RPMI7951 (cell line): ENCODE measurements at places on chromosomes 7 and 10. TPM values are rescaled to one million over a fixed set of nuclear protein-coding genes. Genes with fewer than 3 reads are reported as not detected.

The AUTS2 gene
- total RNA-seq, result under 0.01 and 0.10 TPM in 2 replicates

The ZP3 gene
- total RNA-seq, result 5.5 and 6.1 TPM in 2 replicates

The FBXL13 gene
- 0.96 and 1.4 TPM in 2 replicates for total RNA-seq

The SUV39H2 gene
- total RNA-seq, result 37.9 and 48.5 TPM in 2 replicates

The TDRD1 gene
- not detected in 2 replicates for total RNA-seq

The PAX4 gene
- total RNA-seq, result not detected in 2 replicates

The NEUROG3 gene
- total RNA-seq, result not detected in 2 replicates

The KIAA1549 gene
- total RNA-seq, result 4.1 and 6.4 TPM in 2 replicates

DNA sequence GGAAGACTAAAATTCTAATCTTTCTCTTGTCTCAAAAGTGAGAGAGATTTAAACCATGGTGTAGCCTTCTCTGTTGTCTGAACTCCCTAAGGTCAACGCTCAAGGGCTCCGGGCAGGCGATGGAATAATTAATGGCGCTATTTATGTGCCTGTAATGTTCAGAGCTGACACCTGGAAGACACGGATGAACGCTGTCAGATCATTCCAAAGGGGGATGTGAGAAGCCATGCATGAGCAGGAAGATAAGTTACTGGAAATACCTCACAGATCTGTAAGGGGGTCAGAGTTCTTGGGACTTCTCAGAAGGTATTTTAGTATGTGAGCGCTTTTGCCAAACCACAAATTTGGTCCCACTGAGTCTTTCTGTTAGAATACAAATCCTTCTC lies 73.3 kb upstream of the MTPN start:
- no peak for DNase-seq

DNA sequence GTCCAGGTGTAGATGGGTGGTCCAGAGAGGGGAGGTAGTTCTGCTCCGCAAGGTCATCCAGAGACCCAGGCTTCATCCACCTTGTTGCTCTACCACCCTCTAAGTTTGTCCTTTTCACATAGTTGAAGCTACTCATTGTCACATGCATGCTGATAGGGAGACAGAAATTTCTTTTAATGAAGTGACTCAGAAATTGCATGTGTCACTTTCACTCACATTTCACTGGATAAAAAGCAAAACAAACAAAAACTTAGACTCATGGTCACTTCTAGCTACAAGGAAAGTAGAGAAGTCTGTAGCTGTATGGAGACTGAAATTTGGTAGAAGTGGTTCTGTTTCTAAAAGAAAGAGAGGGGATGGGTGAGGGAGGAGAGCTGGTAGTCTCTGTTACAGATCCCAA lies 161.9 kb downstream of the SORCS3 start:
- no peak for DNase-seq

DNA sequence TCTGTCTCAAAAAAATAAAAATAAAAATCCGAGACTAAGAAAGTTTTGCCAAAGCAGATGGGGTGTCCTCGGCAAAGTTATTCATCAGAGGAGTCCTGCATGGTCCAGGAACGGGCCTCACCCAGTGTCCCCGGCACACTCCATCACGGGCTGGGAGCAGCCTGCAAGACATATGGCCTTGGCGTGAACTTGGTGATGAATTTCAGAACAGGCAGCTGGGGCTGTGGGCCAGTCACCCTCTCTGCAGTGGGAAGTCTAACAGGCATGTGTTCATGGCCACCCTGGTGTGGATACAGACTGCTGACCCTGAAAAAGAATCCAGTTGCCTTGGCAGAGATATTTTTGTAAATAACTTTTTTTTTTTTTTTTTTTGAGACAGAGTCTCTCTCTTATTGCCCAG lies 34.7 kb downstream of the NPTX2 start:
- DNase-seq, result no peak

DNA sequence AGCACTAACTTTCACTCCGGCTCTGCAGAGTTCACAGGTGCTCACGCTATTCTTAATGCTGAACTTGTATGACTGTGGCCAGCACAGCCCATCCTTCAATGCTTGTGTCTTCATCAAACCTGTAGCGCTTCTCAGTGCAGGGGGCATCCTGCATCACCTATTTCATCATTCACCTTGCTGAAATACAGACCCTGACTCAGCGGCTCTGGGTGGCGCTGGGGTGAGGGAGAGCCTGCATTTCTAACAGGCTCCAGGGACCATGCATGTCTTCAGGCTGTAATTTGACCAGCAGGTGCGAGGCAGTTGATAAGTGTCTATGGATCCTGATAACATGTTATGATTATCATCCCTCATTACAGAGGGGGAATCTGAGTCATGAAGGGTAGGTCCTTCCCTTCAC lies 89.3 kb downstream of the VOPP1 start:
- DNase-seq, result no peak

DNA sequence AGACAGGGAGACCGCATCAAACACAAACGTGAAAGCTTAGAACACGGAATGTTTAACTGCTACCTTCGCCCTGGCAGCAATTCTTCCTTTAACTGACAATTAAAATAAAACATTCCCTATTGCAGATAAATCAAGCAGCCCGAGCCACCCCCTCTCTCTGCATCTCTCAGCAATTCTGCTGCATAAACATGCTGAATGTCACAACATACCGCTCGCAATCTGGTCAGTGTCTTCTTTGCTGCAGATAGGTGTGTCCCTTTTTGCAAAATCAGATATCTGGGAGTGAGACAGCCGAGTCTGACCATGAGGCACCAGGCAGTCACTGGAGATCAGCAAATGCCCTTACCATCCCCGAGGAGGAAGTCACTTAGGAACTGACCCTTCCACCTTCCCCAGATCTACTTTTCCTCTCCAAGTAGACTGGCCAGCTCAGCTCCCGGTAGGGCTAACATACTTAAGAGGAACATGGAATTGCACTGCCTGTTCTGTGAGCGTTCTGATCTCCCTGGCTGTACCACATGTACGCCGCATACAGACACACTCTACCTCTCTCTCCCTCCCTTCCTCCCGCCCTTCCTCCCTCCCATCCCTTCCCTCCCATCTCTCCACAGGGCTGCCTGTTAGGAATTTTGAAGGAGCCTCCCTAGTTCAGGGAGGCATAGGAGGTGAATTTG lies at the start of gene FRMD4A:
Gene FRMD4A, minus strand, starts transcription at position 537 of the 674 bp plus-strand sequence.
- no peak for DNase-seq

- no peak for DNase-seq
Measured at GRCh38 chr10:6148908-6149307, 53.8 kb upstream of the PFKFB3 start.

GRCh38 chr7:7821517-7821916 lies 103.1 kb upstream of the RPA3 start:
- no peak for DNase-seq

GRCh38 chr10:14074062-14074884 lies 256.5 kb downstream of the FRMD4A start:
- peak; percentile 100 for DNase-seq

DNA sequence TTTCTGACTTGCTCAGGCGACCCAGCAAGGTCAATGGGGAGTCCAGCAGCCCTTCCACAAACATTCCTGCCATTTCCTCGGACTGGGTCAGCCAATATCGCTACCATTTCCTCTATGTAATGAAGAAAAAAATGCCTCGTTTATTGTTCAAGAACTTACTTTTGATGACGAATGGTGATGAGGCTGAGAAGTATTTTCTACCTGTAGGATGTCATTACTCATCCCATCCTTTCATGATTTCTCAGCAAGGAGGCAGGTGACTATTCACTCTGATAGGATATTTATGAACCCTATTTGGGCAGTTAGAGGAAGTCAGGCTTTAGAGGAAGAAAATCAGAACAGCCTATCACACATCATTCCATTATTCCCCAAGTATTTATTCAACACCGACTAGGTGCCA lies 178.6 kb downstream of the FANK1 start:
- DNase-seq, result no peak

GRCh38 chr10:70477661-70478162 lies 855 bp upstream of the PALD1 start:
- DNase-seq, result peak; percentile 21

DNA sequence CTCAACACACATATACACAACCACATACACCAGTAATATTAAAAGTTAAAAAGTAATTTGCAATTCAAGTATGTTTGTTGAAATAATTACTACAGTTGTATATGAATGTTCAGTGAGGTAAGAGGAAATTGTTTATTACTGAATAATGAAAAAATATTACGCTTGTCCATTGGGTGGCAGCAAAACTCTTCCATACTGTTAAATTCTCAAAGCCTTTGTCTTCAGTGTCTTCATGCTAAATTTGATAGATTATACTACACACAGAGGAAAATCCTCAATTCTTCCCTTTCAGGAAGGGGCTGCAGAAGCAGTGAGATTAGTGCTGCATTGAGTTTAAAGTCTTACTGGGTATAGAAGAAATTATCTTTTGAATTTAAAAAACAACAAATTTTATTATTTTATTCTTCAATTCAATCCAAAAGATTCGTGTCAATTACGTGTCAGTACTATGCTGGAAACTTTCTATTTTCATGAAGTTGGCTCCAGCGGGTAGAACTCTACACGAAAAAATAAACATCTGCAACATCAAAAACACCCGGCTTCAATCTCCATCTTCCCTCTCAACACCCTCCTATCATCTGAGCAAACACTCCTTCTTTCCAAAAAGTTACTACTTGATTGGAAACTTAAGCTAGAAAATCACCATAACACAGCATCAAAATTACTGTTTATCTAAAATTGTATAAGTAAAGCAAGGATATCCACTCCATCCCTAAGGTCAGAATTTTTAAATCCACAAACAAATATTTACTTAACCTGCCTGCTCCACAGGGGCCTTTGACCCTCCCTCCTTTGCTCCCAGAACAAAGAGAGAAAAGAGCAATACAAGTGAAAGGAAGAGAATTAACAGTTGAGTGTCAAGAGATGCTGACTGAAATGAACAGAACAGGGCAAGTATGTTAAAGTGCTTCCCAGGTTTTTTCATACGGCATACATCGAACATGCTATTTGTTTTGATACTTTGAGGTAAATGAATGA lies 37.0 kb upstream of the TES start:
- peak; percentile 62 for DNase-seq

DNA sequence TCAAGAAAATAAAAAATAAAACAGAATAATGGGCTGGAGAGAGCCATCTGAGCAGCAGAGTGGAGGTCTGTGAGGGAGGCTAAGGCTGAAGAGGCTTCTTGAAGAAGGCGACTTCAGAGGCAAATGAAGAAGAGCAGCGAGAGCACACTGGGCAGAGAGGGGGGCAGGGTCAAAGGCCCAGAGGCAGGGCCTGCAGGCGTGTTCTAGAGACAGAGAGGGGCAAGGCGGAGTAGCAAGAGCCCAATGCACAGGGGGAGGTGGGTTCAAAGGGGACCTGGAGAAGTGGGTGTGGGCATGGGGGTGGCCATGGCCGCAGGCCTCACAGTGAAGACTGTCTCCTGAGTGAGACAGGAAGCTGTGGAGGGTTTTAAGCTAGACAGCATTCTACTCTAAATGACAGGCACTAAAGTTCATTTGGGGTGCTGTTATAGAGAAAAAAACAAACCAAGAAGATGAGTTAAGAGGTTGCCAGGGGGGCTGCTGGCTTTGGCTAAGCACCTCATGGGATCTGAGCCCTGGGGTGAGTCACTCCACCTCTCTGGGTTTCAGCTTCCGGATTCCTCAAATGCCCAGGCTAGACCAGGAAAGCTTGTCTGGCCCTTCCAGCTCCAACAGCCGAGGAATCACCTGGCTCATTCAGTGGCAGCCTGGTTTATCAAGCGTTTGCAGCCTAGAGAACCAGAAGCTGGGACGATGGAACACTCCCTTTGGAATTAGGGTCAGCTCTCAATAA lies 81.7 kb downstream of the DLG5 start:
- DNase-seq, result peak; percentile 75

- DNase-seq, result no peak
Measured at GRCh38 chr10:49749556-49750491, 12.3 kb downstream of the OGDHL start.

DNA sequence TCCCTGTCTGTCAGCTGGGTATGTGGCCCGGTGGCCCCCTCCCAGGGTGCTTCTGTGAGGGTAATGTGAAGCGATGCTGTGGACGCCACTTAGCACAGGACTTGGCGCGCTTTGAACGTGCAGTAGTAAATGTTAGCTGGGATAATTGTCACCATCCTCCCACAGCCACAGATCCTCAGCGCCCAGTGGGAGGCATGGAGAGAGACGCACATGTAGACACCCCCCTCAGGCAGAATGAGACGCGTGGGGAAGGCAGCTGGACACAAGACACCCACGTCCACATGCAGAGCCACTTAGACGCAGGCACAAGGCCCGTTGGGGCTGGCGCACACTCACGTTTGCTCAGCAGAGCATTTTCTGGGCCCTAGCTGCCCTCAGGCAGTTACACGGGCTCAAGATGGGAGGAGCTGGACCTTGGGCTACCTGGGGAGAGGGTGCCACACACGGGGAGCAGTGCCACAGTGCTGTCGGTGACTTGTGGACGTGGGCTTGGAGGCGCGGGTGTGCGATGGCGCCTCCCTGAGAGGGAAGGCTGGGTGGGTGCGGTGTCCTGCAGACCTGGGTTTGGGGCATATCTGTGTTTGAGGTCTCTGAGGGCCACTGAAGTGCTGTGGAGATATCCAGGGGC lies 26.4 kb downstream of the ADCYAP1R1 start:
- no peak for DNase-seq

DNA sequence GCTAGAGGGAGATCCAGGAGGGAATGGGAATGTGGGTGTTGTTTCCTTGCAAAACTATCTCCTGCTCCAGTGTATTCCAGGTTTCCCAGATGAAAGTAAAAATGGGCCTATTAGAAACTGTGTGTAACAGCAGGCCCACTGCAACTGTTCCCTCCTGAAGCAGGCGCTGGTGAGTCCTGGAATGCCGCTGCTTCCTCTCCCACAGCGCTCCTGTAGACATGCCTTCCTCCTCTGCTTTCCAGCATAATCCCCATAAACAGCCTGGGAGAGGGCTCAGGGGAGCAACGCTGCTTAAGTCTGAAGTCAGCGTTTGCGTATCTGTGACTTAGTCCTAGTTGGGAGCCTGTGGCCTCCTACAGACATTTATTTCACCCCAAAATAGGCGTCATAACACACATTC lies 551.0 kb upstream of the FOXK1 start:
- DNase-seq, result no peak

DNA sequence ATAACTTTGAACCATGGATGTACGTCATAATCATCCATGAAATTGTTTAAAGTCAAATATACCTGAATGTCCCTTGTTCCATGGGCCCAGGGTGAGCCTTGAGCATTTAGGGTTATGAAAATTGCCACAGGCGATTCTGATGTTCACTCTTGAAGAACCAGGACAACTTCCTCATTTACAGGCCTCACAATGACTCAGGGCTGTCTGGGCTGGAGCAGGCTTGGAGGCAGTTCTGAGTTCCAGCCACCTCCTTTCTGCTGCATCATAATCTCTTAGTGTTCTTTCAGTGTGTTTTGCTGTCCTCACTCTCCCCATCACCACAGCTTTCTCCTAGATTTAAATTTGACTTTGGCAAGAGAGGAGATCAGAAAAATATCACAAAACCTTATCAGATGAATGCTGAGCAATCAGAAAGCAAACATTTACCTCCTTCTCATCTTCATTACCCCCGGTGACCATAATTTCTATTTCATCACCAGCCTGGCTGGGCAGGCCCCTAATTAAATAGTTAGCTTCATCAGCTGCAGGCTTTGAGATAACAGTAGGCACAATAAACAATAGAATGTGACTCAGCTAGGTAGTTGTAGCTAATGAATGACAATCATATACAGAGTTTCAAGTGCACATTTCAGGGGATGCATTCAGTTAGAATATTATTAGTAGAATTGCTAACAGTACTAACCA lies 571.0 kb downstream of the SH2D4B start:
- no peak for DNase-seq

GRCh38 chr7:39526666-39527065 lies 39.5 kb upstream of the YAE1 start:
- peak; percentile 39 for DNase-seq

GRCh38 chr7:75614401-75614800 lies 122.3 kb downstream of the SPDYE5 start:
- no peak for DNase-seq
